ENCODE measurements at places on chromosomes 7 and 10.

DNA sequence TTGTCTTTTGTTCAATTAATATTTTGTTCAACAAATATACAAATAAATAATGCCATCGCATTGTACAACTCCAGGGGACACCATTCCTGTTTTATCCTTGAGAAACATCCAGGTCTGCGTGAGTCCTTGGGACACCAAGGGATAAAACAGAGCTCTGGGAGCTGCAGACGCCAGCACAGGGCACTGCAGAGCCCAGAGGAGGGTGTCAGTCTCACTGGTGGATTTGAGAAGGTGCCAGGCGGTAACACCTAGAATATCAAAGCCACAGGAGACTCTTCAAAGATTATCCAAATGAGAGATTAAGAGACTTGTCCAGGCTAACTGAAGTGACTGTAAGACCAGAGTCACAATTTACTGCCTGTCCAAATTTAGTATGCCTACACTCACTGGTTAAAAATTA lies 55.3 kb downstream of the TEX36 start:
- DNase-seq: no peak

DNA sequence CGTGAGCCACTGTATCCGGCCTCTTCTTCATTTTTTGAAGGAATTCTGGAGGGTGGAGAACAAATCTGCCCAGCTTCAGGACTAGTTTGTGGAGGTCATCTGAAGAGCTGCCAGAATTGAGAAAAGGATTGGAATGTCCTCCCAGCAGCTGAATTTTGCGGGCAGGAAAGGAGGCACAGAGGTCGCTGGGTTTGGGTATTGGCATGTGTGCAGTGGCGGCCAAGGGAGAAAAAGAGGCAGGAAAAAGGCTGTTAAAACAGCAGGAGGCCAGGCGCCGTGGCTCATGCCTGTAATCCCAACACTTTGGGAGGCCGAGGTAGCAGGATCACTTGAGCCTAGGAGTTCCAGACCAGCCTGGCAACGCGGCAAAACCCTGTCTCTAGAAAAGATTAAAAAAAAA lies 80.4 kb downstream of the HIP1 start:
- DNase-seq: no peak

- no peak for DNase-seq
These were observed 127.7 kb downstream of the SRI start for GRCh38 chr7:88091988-88092675.

DNA sequence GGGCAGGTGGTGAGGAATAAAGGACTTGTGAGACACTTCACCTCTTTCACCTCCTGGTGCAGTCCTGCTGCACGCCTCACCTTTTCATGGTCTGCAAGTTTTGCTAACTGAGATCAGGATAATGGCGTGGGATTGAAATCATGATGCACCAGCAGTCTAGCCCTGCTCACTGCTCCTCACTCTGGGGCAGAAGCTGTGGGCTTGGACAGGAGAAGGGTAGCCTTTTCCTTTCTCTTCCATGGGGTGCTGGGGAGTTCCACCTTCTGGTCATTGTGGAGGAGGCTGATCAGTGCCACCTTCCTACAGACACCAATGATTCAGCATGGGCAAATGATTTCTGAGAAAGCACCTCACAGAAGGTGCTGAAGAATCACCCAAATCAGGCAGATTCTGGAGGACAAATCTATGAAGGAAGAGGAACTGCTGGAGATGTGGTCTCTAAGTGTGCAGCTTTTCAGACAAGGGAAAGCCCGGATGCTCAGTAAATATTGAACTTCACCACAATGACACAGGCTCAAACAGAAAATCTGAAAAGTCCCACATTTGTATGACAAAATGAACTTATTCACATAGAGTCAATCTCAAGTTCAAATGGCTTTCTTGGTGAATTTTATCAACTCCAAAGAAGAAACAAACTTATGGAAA lies 19.7 kb downstream of the MBL2 start:
- no peak for DNase-seq

DNA sequence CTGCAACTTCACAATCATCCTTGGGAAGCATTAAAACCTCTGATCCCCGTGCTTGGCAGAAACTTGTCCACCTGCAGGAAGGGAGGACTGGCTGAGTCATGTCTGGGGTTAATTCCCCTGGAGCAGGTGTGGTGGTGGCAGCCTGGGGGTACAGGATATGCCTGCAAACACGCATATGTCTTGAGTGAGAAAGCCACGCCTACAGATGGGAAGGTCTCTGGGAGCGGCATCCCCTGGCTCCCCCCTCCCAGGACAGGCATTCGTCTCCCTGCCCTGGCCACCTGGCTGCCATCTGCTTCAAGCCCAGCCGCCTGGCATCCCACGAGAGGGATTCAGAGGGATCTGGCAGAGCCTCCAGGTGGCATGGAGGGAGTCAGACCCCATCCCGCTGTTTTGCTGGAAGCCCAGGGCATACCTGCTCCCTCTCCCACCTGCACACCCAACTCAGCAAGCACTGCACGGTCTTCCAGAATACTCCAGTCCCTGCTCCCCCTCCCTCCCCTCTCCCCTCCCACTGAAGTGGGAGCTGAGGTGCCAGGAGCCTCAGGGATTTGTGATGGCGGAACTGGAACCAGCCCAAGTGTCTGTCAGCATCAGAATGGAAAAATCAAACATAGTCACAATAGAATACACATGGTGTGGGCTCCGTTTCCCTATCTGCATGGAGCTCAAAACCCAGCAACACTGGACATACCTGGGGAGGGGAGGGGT lies 61.0 kb downstream of the CAMK2B start:
- no peak for DNase-seq

- no peak for DNase-seq
These were observed 1031.5 kb downstream of the SORCS1 start for GRCh38 chr10:106132956-106133355.

DNA sequence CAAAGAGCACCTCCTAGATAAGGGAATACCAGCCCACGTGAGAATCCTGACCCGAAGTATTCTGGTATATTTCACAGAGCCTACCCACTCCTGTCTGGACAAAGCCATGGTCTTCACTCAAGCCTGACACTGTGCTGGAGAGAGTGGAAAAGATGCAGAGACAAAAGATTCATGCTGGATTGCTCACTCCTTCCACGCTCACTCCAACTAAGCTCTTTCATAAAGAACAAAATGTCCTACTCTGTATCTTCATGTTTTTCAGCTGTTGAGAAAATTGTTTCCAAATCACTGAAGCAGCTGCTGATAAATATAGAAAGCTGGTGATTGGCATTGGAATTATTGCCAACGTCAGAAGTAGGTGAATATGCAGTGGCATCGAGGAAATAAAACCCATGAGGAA lies 106.0 kb downstream of the ABLIM1 start:
- no peak for DNase-seq

DNA sequence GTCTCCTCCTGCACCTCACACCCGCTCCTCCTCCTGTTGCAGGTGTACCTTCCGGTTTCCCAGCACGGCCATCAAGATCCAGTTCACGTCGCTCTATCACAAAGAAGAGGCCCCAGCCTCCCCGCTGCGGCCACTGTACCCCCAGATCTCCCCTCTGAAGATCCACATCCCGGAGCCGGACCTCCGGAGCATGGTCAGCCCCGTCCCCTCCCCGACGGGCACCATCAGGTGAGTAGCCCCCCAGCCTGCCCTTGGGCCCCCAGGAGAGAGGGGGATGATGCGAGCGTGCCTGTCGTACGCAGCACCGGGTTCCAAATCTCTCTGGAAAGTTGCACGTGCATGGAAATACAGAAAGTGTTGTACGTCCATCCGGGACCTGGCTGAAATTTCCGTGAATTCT lies 34.6 kb upstream of the AP5Z1 start:
- no peak for DNase-seq

- DNase-seq: no peak
These were observed 243.1 kb upstream of the SHH start for GRCh38 chr7:156055206-156055822.

- no peak for DNase-seq
These were observed 827.4 kb upstream of the PHF14 start for GRCh38 chr7:10146271-10146670.

Data from stimulated activated CD8-positive, alpha-beta memory T cell treated with anti-CD3 and anti-CD28 coated beads, Interleukin-4, amount 100 ng/mL, for 4 hours (primary cell).